ENCODE measurements at places on chromosomes 7 and 10. TPM values are rescaled to one million over a fixed set of nuclear protein-coding genes. Genes with fewer than 3 reads are reported as not detected.

DNA sequence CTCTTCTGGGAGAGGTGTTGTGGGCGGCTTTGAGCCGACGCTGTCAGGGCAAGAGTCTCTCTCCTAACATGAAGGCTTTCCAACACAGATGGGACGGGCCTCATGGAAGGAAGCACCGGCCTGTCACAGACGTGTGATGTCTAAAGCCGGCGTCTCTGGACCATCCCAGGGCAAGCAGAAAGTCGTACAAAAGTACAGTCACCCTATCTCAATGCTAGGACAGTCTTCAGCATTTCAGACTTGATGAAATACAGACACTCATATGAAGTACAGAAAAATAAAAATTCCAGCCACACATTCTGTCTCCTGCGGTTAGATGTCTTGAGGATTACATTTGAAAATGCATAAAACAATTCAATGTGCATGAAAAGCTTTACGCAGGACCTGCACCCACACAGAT, 30.6 kb downstream of the CYP2W1 start:
- no peak for DNase-seq

GRCh38 chr7:42910306-42910705, 1.6 kb downstream of the C7orf25 start:
- no peak for DNase-seq

CYP3A4 gene
- total RNA-seq: not detected

ZNF37A gene
- 8.2 TPM for total RNA-seq

DNA sequence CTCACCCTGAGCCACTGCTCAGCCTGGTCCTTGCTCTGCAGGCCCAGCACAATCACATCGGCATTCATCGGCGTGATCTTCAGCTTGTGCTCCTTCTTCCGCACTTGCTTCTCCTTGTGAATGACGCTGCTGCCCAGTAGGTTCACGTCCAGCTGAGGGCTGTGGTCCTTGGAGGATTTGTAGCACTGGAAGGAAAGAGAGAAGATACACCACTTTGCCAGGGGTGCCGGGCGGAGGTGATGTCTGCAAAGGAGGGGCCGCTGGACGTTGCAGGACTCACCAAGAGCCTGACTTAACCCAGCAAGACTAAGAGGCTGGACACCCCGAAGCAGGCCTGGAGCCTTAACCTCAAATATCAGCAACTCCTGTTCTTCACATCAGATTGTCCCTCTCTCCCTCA, 74.8 kb downstream of the VWA2 start:
- DNase-seq: no peak

GRCh38 chr10:103067484-103067883, 125.6 kb downstream of the NT5C2 start:
- no peak for DNase-seq

GRCh38 chr7:32616625-32617024, 121.3 kb downstream of the AVL9 start:
- DNase-seq: no peak

- DNase-seq: no peak
Measured at GRCh38 chr10:47413531-47414226, 29.6 kb upstream of the ZNF488 start.

DNA sequence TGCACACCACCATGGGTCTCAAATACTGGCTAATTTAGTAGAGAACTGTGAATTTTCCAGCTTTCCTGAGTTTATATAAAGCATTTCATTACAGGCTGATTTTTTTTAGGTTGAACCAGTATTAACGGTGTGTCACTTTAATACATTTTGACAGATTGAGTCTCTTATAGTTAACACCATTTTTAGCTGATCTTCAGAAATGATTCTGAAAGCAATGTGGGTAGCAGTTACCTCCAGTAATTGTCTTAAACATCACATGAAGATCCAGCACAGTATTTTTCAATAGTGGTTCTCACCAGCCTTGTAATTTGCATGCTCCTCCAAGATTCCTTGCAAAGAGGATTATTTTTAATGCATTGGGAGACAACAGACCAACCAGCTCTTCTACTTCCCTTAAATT, 693.6 kb downstream of the PHTF2 start:
- no peak for DNase-seq

DNA sequence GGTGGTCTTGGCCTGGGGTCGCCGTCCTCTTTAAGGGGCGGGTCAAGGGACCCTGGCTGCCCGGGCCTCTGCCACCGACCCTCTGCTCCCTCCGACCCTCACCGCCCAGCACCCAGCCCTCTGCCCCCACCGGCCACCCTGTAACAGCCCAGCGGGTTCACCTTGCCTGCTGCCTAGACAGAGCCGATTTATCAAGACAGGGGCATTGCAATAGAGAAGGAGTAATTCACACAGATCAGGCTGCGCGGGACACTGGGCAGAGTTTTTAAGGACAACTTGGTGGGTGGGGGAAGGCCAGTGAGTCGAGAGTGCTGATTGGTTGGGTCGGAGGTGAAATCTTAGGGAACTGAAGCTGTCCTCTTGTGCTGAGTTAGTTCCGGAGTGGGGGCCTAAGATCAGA, 779 bp upstream of the ADCK2 start:
- no peak for DNase-seq

DNA sequence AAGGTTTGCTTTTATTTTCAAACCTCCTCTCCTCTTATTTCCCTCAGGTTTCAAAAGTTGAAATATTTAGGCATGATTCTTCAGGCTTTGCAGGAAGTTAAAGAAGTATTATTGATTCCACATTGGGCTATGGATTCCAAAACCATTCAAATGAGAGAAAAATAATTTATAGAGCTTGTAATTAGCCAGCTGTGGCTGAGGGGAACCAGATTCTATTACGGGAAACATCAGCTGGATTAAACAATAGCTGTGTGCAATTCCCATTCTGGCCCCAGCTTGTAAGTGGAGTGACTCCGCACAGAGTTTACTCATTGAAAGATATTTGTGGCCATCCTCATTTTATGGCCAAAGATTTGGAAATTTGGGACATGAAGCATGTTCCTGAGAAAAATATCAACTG, 77.0 kb upstream of the PHYHIPL start:
- no peak for DNase-seq

LIPK gene
- not detected for total RNA-seq

GRCh38 chr7:82506702-82507101, 63.1 kb upstream of the CACNA2D1 start:
- DNase-seq: no peak

KEL gene
- 0.18 TPM for total RNA-seq

OR2A42 gene
- not detected for total RNA-seq

DNA sequence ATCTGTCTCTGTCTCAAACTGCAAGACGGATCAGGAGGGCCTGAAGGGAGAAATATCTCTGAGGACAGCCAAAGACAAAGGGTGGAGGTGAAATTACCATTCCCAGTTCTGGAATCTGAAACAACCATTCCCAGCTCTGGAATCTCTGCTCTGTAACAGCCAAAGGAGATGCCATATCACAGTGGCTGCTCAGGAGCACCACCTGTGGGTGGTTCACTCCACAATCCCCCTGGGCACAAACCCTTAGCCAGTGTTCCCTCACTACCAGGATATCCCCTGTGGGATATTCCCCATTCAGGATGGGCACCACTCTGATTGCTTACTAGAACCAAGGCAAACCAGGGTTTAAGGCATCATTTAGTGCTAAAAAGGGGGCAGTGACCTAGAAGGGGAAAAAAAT, 199.0 kb downstream of the HTR7 start:
- DNase-seq: no peak

FAM149B1 gene
- total RNA-seq: 16.5 TPM

DNA sequence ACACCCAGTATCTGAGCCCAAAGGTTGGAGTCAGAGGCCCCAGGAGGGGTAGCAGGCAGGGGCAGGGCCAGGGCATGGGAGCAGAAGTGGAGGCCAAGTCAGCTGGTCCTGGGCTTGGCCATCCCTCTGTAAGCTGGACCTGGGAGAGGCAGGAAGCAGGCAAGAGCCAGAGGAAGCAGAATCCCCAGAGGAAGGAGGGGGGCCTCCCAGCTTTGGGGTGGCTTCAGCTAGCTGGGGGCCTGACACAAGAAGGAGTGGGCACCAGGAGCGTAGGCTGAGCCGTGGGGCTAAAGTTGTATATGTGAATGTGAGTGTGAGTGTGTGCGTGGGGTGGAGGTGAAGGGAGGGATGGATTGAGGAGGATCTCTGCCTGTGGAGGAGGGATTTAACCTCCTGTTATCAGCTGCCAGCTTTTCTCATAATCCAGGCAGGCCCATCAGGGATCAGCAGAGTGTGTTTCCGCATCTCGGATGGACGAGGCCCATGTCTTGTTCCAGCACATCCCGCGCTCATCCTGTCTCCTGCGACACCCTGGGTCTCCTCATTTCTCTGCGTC, 54.0 kb downstream of the NEURL1 start:
- DNase-seq: no peak

GTF2IRD1 gene
- 13.6 TPM for total RNA-seq

- no peak for DNase-seq
Measured at GRCh38 chr7:77561352-77561751, 24.3 kb downstream of the PTPN12 start.

GRCh38 chr7:90551036-90551435, 45.1 kb upstream of the CDK14 start:
- DNase-seq: no peak

- no peak for DNase-seq
Measured at GRCh38 chr7:151251328-151251688, 2.8 kb upstream of the SMARCD3 start.

DNA sequence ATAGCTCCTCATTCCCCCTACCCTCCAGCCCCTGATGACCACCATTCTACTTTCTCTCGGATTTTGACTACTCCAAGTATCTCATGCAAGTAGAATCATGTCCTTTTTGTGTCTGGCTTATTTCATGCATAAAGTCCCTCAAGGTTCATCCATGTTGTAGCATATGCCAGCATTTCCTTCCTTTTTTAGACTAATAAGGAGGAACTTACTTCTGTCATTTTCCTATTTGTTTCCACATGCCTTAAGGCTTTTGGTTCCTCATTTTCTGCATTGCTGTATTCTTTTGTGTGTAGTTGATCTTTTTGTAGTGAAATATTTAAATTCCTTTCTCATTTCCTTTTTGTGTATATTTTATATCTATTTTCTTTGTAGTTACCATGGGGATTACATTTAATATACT, 376.9 kb downstream of the CALN1 start:
- no peak for DNase-seq

- DNase-seq: no peak
Measured at GRCh38 chr7:113715981-113716856, 202.6 kb downstream of the PPP1R3A start.

DNA sequence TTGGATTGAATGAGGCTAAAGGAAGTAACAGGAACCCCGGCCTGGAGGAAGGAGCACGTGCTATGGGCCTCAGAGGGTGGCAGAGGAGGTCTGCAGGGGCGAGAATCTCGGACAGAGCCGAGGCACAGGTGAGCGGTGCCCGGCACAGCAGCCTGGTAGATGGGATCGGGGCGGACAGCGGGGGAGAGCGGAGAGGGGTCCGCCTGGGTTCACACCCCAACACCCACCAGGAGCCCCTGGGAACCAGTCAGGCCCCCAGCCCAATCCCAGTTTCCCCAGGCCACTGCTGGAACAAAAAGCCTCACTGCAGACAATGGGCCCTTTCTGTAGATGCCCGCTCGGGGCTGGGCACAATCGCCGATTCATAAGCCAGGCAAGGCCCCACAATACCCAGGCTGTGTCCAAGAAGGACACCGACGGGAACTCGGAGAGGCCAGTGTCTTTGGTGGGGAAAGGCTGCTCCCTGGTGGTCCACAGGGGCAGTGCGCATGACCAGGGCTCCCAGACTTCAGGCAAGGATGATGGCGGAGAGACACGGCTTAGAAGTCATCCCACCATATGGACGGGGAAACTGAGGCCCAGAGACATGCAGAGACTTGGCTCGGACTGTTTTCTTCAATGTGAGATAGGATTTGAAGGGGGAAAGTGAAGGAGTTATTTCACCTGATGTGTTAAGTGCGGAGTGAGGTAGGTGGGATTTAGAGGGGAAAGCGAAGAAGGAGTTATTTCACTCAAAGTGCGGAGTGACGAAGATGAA, 106.9 kb upstream of the GPR26 start:
- peak; percentile 37 for DNase-seq

DNA sequence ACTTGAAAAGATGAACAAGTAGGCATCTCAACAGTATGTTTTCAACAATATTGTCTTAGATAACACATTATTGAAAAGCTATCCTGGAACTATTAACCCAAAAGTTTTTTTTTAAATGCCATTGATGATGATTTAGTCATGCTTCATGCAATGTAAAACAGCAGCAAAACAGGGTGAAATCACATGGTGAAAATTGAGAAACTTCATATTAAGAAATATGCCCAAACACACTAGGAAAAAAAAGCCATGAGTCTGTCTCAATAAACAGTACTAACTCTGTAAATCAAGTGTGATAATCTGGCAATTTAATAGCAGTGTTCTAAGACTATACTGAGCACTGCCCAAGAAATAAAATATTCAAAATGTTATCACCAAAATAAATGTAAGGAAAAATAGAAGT, 613.1 kb downstream of the KCNMA1 start:
- DNase-seq: no peak

DNA sequence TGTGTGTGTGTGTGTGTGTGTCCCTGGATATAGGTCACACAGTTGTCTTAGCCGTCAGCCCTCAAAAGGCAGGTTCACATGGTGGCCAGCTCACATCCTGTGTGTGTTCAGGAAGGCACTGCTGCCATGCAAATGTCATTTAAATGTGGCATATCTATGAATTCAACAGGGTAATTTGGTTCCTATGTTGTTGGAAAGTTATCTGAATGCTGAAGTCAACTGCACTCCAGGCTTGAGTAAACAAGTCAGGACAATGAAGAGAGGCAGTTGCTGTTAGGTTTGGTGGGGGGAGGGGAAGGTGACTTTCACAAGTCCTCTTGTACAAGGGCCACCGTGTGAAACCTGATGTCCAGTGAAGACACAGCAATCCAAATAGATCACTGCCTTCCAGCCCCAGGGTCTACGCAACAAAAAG, 61.1 kb downstream of the PTPRE start:
- no peak for DNase-seq

SFTPA1 gene
- total RNA-seq: not detected

ARHGAP22 gene
- 65.8 TPM for total RNA-seq

PNLIP gene
- not detected for total RNA-seq

ACTR3C gene
- total RNA-seq: 0.53 TPM

FAM180A gene
- not detected for total RNA-seq

CHAT gene
- not detected for total RNA-seq

- DNase-seq: peak; percentile 42
Measured at GRCh38 chr7:26653430-26654399, 210.7 kb downstream of the SKAP2 start.

GRCh38 chr7:151895631-151896031, 18.7 kb upstream of the PRKAG2 start:
- no peak for DNase-seq

DNA sequence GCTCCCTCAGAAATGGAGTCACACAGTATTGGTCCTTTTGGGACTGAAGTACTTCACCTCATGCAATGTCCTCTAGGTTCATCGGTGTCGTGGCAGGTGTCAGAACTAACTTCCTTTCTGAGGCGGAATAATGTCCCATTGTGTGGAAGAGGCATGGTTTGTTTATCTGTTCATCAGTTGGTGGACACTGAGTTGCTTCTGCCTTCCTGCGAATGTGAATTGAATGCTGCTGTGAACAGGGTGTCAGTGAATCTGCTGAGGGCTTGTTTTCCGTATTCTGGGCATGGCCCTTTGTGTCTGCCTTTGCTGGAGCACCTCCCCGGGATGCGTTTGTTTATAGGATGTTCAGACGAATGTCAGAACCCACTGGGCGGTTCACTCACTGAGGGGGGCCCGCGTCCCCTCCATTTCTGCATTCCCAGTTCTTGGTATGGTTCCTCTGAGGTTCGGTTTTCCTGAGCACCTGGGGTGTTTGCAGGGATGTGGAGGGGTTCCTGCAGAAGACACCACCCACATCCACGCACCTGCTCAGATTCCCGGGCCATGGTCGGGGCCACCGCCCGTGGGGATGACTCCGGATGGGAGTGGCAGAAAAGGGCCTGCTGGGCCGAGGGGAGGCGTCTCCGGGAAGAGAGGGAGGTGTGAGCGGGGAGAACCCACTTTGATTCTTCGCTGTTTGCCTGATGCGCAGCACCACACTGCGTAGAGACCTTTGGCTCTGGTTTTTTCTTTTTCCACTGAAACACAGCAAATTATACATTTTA, 33.1 kb downstream of the CHST12 start:
- no peak for DNase-seq

Data from glomerular endothelial cell (primary cell).